Calu3 (cell line): ENCODE measurements at places on chromosomes 16 and 17.
A peak's percentile ranks its signal among the peaks of the same experiment; 100 is the strongest.

- no peak for DNase-seq
Measured at GRCh38 chr16:82323171-82323570, 153.1 kb upstream of the MPHOSPH6 start.

DNA sequence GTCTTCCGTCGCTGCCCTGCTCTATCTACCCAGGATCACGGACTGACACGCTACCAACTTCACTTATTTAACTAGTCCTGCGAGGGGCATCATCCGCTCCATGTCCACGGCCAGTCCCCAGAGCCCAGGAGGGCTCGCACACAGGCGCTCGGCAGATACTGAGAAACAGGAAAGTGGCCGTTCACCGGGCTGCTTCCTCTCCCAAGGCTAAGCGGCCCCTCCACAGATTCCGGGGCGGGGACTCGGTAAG, 388 bp downstream of the OXLD1 start:
- DNase-seq, result no peak

DNA sequence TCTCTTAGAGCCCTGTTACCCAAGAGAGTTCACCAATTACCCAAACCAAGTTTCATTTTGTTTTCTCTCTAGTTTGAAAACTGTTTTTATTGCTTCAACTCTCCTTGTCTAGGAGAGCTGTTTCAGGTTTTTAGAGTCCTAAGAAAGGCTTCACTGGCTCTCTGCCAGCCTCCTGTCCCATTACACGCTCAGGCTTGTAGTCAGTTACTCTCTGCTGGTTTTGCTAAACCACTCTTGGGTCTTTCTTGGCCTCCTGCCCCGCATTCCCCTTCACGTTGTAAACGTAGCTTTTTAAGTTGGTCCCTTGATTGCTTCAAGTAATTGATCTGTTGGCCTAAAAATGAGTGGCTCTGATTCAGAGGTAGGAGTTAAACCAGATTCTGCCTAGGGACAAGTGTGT, 529.1 kb downstream of the MAF start:
- DNase-seq, result no peak

DNA sequence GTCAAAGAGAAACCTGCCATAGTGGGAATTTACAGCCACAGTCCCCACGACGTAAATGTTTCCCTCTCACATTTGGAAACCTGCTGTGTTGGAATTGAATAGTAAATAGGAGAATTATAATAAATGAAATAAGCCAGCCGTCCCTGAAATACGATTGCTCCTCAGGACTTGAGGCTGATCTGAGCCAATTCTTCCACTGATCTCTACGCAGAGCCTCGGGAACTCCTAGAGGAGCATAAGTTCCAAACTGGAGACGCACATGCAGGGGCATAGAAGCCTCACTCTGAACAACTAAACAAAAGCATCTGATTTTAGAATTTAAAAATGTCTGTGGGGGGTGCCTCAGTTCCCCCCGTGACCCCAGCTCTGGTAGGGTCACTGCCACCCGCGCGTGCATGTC, 10.2 kb upstream of the TEX19 start:
- no peak for DNase-seq

DNA sequence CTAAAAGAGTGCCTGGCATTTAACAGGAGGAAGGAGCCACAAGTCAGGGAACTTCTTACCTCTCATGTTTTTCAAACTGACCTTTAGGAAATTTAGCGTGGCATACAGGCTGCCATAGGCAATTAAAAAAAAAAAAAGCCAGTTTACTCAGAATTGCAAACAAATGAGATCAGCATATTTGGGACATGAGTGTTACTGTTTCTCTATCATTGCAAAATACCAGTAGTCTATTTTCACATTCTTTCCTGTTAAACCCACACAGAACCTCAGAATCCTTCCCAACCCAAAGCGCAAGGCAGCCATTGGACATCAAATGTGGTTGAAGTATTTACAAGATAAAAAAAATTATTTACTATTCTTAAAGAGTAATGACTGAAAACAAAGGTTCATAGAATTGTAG, 366.4 kb upstream of the DYNLRB2 start:
- no peak for DNase-seq

DNA sequence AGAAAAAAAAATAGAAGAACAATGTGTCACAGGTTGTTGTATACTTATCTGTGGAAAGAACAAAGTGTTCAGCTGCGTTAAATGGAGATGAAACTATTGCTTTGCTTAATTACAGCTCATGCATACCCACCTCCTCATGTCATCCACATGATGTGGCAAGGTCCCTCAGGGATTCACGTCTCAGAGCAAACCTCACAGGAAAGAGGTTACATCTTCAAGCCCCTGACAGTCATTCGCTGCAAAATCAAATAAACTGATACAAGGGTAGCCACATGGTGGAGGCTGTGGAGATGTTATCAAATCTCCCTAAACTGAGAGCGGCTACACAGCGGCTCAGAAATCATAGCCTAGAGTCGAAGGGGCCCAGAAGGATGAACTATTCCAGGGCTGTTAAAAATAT, 21.1 kb downstream of the GINS3 start:
- no peak for DNase-seq

DNA sequence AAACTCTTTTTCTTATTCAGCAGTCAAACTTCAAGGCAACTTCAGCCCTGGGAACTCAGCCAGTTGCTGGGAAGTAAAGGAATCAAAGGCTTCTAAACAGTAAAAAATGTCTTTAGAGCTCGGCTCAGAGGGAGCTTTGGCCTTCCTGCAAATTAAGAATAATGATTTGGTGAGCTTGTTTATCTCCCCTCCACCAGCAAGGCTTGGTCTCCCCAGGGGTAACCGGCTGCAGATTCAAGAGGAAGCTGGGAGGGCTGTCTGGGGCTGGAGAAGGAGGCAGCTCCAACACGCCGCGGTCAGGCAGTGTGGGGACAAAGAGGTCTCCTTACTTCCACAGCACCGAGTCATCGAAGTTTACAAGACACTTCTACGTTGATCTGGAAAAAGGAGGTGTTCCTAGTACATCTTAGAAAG, 17.7 kb upstream of the DOC2B start:
- DNase-seq, result no peak

GRCh38 chr17:20896153-20896649, 146.6 kb downstream of the USP22 start:
- no peak for DNase-seq

GRCh38 chr16:64687123-64687522, 434.7 kb downstream of the CDH11 start:
- no peak for DNase-seq

- no peak for DNase-seq
Measured at GRCh38 chr16:75576384-75576811, 10.2 kb downstream of the GABARAPL2 start.

- DNase-seq, result peak; percentile 1
Measured at GRCh38 chr17:60534613-60535157, 8.6 kb upstream of the APPBP2 start.

- DNase-seq, result peak; percentile 91
Measured at GRCh38 chr17:46942441-46943217, 19.7 kb downstream of the GOSR2 start.

DNA sequence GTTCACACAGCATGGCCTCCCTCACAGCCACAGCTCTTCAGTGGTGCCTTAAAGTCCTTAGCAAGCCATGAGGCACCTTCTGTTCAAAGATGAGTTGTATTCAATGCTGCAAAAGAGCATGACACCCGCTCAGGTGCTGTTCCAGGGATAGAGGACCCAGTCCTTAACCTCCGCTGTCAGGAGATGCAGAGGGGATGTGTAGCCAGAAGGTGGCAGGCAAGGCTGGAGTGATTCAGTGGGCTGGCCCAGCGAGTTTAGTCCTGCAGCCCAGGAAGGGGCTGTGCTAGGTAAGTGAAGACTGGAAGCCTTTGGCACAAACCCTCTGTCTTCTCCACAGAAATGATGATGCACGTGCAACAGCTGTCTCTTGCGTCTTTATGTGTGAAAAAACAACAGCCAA, 25.0 kb upstream of the ADAM11 start:
- peak; percentile 45 for DNase-seq

- DNase-seq, result no peak
Measured at GRCh38 chr16:67459066-67459860, 21.7 kb downstream of the ATP6V0D1 start.

- no peak for DNase-seq
Measured at GRCh38 chr16:16073001-16073545, 123.7 kb downstream of the ABCC1 start.

GRCh38 chr16:24838554-24839266, 7.1 kb upstream of the SLC5A11 start:
- DNase-seq, result peak; percentile 46

DNA sequence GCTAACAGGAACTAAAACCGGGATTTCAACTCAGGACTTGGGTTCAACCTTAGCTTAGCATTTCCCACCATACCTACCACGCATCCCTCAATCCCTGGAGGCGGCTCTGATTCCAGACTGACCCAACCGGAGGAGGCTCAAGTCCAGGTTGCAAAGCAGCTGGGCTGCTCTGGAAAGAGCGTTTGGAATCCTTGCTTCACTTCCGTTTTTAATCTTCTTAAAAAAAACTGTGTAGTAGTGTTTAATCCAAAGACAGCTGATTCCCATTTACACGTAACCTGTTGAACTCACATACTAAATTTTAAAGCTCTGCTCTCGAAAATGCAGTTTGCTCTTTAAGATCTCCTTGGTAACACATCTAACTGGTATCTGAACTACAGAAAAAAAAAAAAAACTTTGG, 50.0 kb downstream of the NXN start:
- DNase-seq, result no peak

- no peak for DNase-seq
Measured at GRCh38 chr16:87543436-87544191, 50.8 kb upstream of the ZCCHC14 start.

DNA sequence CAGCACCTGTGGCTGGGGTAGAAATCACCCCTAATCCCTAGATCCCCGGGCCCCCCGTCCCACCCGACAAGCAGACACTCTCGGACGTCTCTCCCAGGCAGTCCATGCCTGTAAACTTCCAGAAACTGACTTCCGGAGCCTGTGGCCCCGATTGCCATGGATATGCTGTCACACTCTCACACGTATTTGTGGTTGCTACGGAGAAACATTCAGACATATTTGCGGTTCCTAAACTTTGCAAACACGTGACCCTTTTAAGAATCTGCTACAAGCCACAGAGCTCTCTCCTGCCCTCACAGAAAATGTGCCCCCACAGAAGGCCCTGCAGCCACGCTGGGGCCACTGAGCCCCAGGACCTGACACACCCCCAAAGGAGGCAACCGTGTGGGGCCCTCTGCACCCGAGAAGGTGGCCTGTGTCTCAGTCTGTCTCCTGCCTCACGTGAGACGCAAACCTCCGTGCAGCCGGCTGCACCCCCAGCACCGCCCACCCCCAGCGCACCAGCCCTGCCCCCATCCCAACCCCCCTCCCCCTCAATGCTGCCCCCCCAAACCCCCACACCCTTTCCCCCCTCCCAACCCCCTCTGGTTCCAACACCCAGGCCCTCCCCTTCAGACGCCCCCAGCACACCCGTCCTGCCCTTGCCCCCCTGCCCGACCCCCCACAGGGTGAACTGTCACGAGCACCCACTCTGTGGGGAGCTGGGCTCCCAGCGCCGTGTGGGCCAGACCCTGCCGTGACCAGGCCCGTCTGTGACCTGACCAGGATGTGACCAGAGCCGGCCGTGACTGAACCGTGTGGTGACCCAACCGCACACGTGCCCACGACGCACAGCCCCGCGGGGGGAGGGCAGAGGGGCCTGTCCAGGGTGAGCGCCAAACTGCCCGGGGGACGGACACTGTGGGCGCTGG, 66.3 kb upstream of the METRNL start:
- no peak for DNase-seq

DNA sequence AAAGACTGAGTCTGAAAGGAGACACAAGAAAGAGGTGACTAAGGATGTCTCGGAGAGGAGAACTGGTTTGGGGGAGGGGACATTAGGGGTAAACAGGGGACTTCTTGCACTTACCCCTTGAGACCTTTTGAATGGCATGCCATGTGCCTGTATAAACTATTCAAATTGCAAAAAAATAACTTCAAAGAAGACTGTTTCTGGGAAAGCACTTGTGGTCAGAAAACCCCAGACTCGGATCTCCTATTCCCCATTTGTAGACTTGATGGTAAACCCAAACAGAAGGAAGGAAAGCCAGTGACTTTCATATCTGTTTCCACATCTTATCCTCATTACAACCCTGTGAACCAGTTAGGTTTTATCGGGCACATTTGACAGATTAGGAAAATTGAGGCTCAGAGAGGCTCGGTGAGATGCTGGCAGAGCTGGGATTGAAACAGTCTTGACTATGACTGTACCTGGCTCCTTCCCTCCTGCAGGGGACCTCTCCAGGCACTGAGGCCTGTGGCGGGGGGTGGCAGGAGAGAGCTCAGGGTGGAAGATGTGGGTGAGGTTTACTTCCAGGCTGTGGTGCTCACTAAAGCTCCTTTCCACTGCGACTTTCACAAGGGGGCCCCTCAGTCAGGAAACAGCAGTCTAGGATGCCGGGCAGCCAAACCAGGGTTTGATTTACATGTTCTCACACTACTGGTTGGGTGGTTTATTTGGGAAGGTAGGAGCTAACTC, 30.5 kb upstream of the PLCG2 start:
- no peak for DNase-seq

DNA sequence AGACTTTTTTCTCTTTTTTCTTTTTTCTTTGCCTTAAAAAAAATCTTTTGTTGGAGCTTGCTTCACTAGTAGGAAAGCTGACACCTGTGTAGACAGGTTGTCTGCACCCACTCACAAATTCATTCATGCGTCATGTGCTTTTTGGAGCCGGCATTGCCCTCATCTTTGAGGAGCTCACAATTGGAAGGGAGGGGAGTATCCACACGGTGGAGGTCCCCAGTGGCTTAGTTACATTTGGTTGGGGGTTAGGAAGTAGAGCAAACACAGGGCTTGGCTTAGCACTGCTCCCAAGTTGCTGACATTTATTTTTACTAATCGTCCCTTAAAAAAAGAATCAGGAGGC, 18.7 kb upstream of the MEIOB start:
- DNase-seq, result no peak

GRCh38 chr17:67278363-67278762, 33.4 kb upstream of the HELZ start:
- DNase-seq, result no peak

DNA sequence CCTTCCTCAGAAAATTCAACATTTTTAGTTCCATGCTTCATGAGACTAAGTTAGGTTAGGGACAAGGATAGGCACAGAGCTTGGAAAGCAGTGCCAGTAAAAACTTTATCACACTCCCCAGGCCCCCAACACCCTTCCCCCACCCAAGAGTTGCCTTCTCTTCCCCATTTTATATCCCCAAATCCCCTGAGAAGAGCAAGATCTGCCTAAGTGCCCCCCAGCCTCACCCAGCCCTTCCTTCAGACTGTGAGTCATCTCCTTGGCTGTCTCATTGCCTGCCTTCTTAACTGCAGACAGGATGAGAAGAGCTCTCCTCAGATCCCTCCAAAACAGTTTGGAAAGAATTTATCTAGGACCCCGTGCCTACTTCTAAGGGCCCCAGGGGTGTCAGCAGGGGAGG, 55.8 kb downstream of the NEUROD2 start:
- no peak for DNase-seq

DNA sequence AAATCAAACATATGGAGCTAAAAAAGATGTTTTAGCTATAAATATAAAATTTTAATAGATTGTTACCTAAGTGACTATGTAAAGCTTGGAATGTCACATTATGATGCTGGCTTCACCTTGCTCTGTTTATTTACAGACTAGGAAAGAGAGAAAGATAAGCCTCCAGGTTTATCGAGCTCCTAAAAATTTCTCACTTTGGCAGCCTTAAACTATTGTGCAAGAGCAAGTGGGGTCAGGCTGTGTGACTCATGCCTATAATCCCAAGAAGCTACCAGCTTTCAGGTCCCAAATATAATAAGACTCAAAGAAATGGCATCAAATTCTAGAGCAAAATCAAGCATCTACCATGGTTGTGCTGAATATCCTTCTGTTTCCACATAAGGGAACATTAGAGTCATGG, 34.3 kb upstream of the PRSS54 start:
- peak; percentile 12 for DNase-seq

- no peak for DNase-seq
Measured at GRCh38 chr16:2773188-2773968, 3.7 kb downstream of the ELOB start.

GRCh38 chr16:81733295-81733694, 45.8 kb upstream of the PLCG2 start:
- no peak for DNase-seq
